ENCODE measurements at places on chromosomes 11 and 22. TPM values are rescaled to one million over a fixed set of nuclear protein-coding genes. Genes with fewer than 3 reads are reported as not detected.

DNA sequence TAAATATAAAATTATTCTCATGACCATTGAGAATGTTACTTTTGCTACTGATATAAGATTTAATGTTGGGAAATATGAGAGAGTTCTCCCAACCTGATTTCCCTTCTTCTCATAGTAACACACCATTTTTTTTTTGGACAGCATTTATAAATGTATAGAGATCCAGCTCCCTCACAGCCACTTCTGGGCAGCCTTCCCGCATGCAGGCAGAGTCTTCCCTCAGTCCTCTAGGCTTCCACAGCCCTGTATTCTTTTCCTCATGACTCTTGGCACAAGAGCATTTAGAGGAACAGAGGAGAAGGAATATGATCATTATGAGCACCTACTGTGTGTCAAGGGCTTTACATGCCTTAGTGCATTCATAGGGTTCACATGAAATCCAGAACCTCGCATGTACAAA, 9.0 kb downstream of the DTX4 start:
- H3K36me3 ChIP-seq = no peaks in the 10 kb centered on the region
- H3K27ac ChIP-seq = no peak overlapping the region
- no peak for DNase-seq

- no peaks in the 10 kb centered on the region for H3K27me3 ChIP-seq
- peaks cover 14% of the 10 kb centered on the region for H3K4me1 ChIP-seq
- DNase-seq = peak; percentile 32
- H3K36me3 ChIP-seq = no peaks in the 10 kb centered on the region
- no peak overlapping the region for H3K4me3 ChIP-seq
- H3K27ac ChIP-seq = no peak overlapping the region
These were observed 1.5 kb upstream of the TRABD start for GRCh38 chr22:50184004-50184901.

DNA sequence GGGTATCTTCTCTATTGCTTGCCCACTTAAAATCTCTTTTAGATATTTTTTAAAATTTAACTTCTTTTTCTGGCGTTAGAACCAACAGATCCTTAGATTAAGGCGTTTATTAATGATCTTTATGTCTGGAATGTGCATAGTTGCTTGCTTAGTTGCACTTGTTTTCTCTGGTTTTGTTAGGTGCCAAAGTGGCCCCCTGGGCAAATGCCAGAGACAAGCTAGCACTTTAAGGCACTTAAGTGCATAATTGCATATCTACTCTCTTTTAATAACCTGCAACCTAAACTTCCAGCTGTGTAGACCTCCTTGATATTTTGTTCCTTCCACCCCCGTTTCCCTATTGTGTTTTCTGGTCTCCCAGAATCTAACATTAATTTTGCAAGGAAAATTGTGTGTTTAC, 3.3 kb downstream of the RBM4 start:
- H3K36me3 ChIP-seq = peaks cover 61% of the 10 kb centered on the region
- DNase-seq = peak; percentile 49
- peaks cover 48% of the 10 kb centered on the region for H3K4me1 ChIP-seq
- H3K27me3 ChIP-seq = no peaks in the 10 kb centered on the region
- H3K27ac ChIP-seq = no peak overlapping the region

GRCh38 chr22:40238425-40239344, 61.0 kb downstream of the TNRC6B start:
- peaks cover 19% of the 10 kb centered on the region for H3K4me1 ChIP-seq
- peak; percentile 79 for DNase-seq
- no peak overlapping the region for H3K4me3 ChIP-seq
- no peaks in the 10 kb centered on the region for H3K36me3 ChIP-seq
- H3K27me3 ChIP-seq = no peaks in the 10 kb centered on the region
- peak overlapping the region; percentile 64 for H3K27ac ChIP-seq

- H3K27ac ChIP-seq = no peak overlapping the region
- no peak for DNase-seq
- H3K36me3 ChIP-seq = no peaks in the 10 kb centered on the region
- no peaks in the 10 kb centered on the region for H3K4me1 ChIP-seq
- no peaks in the 10 kb centered on the region for H3K27me3 ChIP-seq
- no peak overlapping the region for H3K4me3 ChIP-seq
These were observed 84.5 kb downstream of the MTMR3 start for GRCh38 chr22:29967461-29967860.

DNA sequence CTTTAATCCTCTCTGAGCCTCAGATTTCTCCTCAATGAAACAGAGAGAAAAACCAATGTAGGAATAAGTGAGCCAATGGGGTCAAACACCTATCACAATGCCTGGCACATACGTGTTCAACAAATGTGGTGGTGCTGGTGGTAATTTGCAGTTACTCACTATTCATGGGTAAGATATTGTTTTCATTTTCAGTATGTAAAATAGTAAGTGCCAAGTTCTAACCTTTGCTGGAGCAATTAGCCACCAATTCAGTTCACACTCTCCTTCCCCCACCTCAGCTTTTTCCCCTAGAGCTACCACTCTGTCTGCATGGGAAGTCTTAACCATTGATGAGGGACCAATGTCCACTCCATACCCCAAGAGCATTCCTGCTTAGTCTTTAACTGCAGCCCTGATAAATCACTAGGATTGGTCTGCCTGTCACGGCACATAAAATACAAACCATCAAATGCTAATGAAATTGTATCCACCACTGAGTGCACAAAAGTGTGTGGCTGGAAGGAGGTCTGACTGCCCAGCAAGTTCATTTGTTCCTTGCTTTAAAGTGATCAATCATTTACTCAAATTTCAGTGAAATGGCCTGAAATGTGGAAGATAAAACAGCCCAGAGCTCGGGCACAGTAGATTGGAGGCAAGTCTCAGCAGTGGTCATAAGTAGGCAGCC, 187.4 kb upstream of the API5 start:
- no peak overlapping the region for H3K27ac ChIP-seq
- no peak overlapping the region for H3K4me3 ChIP-seq
- DNase-seq = no peak
- H3K27me3 ChIP-seq = no peaks in the 10 kb centered on the region
- no peaks in the 10 kb centered on the region for H3K4me1 ChIP-seq
- H3K36me3 ChIP-seq = no peaks in the 10 kb centered on the region

- peaks cover 56% of the 10 kb centered on the region for H3K36me3 ChIP-seq
- DNase-seq = no peak
- peak overlapping the region; percentile 99 for H3K27ac ChIP-seq
- H3K27me3 ChIP-seq = no peaks in the 10 kb centered on the region
- peaks cover 69% of the 10 kb centered on the region for H3K4me1 ChIP-seq
These were observed 55.0 kb downstream of the MICAL2 start for GRCh38 chr11:12165237-12165875.

DNA sequence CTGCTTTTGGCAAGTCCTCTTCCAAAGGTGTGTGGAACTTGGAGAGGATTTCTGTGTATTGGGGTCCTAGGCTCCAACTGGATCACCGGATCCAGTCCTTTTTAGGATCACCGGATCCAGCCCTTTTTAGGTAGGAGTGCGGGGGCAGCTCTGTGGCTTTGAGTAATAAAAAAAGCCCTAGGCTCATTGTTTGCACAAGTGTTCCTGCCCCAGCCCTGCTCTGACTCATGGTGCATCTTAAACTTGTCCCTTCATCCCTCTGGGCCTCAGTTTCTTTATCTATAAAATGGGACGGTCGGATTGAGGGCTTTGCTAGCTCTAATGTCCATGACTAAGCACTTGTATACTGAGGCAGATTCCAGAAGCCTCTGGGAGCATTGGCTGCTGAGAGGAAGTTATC, 22.7 kb upstream of the CD44 start:
- H3K36me3 ChIP-seq = no peaks in the 10 kb centered on the region
- H3K4me1 ChIP-seq = peaks cover 22% of the 10 kb centered on the region
- no peak overlapping the region for H3K4me3 ChIP-seq
- no peak overlapping the region for H3K27ac ChIP-seq
- peak; percentile 51 for DNase-seq

- H3K4me1 ChIP-seq = peaks cover 27% of the 10 kb centered on the region
- H3K27ac ChIP-seq = peak overlapping the region; percentile 50
- peaks cover 2% of the 10 kb centered on the region for H3K36me3 ChIP-seq
- DNase-seq = peak; percentile 45
- peaks cover 66% of the 10 kb centered on the region for H3K27me3 ChIP-seq
These were observed 6.6 kb downstream of the PAX6 start for GRCh38 chr11:31804312-31805036.

- no peaks in the 10 kb centered on the region for H3K36me3 ChIP-seq
- no peaks in the 10 kb centered on the region for H3K4me1 ChIP-seq
- H3K4me3 ChIP-seq = no peak overlapping the region
- H3K27ac ChIP-seq = no peak overlapping the region
- H3K27me3 ChIP-seq = no peaks in the 10 kb centered on the region
These were observed 204.9 kb downstream of the CTTN start for GRCh38 chr11:70603114-70603755.

- H3K36me3 ChIP-seq = no peaks in the 10 kb centered on the region
- H3K27ac ChIP-seq = no peak overlapping the region
These were observed 15.5 kb downstream of the NTM start for GRCh38 chr11:131385763-131386390.

- H3K4me3 ChIP-seq = no peak overlapping the region
- H3K4me1 ChIP-seq = no peaks in the 10 kb centered on the region
- no peak for DNase-seq
- H3K27ac ChIP-seq = no peak overlapping the region
- H3K36me3 ChIP-seq = no peaks in the 10 kb centered on the region
These were observed 129.1 kb upstream of the NCAM1 start for GRCh38 chr11:112831969-112832766.

GRCh38 chr11:75654314-75654713, 14.5 kb downstream of the MAP6 start:
- peak; percentile 87 for DNase-seq
- no peaks in the 10 kb centered on the region for H3K36me3 ChIP-seq
- H3K4me1 ChIP-seq = peaks cover 24% of the 10 kb centered on the region
- no peak overlapping the region for H3K4me3 ChIP-seq
- no peak overlapping the region for H3K27ac ChIP-seq

DNA sequence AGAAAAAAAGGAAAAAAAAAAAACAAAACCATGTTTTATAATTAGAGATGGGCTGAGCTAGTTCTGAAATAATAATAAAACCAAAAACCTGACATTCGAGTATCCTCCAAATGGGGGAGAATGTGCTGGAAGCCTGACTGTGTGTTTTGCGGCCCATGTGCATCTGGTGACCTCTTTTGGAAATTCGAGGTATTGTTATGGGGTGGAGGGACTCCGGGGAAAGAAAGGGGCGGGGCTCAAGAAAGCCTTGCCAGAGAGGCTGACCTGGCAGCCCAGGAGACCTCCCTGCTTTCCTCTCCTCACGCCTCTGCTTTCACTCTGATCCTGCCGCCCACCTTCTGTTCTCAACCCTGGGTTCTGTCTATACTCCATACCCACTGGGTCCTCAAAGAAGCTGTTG, 72.9 kb downstream of the CTTN start:
- no peak overlapping the region for H3K4me3 ChIP-seq
- peaks cover 6% of the 10 kb centered on the region for H3K27me3 ChIP-seq
- no peaks in the 10 kb centered on the region for H3K4me1 ChIP-seq
- H3K36me3 ChIP-seq = no peaks in the 10 kb centered on the region

GRCh38 chr22:41885516-41885915, 29.4 kb downstream of the SHISA8 start:
- no peak for DNase-seq
- no peaks in the 10 kb centered on the region for H3K4me1 ChIP-seq
- H3K27me3 ChIP-seq = no peaks in the 10 kb centered on the region

GRCh38 chr11:11740073-11740702, 101.6 kb upstream of the USP47 start:
- no peak overlapping the region for H3K27ac ChIP-seq
- no peak for DNase-seq
- H3K27me3 ChIP-seq = peaks cover 4% of the 10 kb centered on the region
- no peaks in the 10 kb centered on the region for H3K36me3 ChIP-seq
- no peak overlapping the region for H3K4me3 ChIP-seq

DNA sequence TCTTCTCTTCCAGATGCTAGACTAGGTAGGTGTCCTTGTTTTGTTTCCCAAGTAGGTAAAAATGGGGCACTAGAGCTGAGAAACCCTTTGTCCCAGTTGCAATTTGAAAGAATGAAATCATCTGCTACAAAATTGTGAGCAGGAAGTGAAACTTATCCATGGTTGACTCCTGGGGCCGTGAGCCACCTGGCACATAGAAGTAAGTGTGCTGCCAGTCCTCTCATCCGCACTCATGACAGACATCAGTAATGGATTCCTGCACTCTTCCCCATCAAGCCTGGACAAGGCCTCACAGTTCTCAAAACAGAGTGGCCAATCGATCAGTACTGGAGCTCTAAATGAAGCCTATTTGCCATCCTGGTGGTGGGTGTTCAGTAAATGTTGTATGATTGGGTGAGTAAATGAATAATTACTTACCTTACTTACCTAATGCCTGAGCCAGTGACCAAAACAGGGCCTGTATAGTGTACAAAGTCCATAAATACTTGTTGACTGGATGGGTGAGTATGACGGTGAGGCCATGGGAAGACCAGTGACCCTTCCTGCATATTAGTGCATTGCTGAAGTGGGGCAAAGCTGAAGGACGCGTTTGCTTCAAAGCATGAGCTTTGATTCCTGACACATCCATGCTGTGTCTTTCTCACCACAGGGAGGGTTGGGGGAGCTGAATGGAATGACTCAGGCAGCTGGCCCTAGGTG, 68.9 kb upstream of the HEPHL1 start:
- H3K4me3 ChIP-seq = no peak overlapping the region
- no peaks in the 10 kb centered on the region for H3K27me3 ChIP-seq
- H3K36me3 ChIP-seq = no peaks in the 10 kb centered on the region
- DNase-seq = no peak
- no peak overlapping the region for H3K27ac ChIP-seq

DNA sequence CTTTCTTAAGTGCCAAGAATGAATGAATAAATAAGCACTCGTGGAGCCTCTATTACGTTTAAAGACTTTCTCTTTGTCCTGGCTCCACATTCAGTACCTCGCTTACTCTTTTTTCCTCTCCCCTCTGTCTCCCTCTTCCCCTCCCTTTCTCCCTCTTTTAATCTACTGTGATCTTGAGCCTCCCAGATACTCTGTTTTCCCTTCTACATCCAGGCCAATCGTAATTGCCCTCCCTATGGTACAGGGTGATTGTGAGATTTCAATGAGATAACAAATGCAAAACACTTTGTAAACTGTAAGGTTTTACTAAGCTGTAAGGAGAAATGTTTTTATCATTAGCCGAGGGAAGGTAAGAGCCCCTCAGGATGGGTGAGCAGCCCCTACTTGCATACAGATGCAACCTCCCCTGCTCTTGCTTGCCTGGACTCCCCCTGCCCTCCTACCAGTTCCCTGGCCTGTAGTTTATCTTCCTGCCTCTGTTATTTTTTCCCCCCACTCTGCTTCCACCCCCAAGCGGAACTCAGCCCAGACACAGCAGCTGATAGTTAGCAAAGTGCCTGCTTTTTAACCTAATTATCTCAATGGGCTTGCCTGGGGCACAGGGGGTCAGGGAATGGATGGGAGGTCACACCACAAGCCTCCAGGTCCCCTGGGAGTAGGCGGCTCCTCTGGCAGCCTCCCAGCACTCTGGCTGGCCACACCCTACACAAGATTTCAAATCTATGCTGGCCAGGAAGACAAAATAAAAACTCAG, 76.9 kb upstream of the CADM1 start:
- no peak overlapping the region for H3K4me3 ChIP-seq
- DNase-seq = peak; percentile 27
- H3K36me3 ChIP-seq = no peaks in the 10 kb centered on the region
- H3K27me3 ChIP-seq = peaks cover 2% of the 10 kb centered on the region
- no peak overlapping the region for H3K27ac ChIP-seq

- no peak overlapping the region for H3K4me3 ChIP-seq
- no peaks in the 10 kb centered on the region for H3K4me1 ChIP-seq
- no peaks in the 10 kb centered on the region for H3K36me3 ChIP-seq
- peaks cover 18% of the 10 kb centered on the region for H3K27me3 ChIP-seq
- peak; percentile 46 for DNase-seq
These were observed 15.5 kb downstream of the APOL3 start for GRCh38 chr22:36144886-36145541.

INS gene
- total RNA-seq = not detected

PAK1 gene
- total RNA-seq = 41.0 TPM

MMP12 gene
- not detected for total RNA-seq

NAALADL1 gene
- not detected for total RNA-seq

TTC36 gene
- total RNA-seq = 0.84 TPM

KRTAP5-11 gene
- not detected for total RNA-seq
